ENCODE measurements at places on chromosomes 13 and 19.

- peak; percentile 57 for DNase-seq
These were observed 682 bp downstream of the PIK3R2 start for GRCh38 chr19:18153556-18154134.

DNA sequence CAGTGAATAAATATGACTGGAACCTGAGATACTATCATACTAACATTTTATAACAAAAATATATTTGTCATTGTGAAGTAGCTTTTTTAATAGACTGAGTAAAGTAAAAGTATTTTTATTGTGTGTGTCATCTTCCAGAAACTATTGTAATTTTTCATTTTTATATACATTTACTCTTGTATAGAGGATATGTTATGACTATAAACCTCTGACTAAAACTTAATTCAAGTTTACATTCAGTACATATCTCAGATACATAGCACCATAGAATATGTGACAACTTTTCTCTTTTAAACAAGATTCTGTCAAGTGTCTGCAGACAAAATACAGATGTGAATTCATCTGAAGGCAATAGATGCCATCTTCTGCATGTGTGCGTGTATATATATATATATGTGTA is 704.3 kb downstream of the SLITRK1 start:
- no peak for DNase-seq

GRCh38 chr13:31775148-31775547 is 35.8 kb downstream of the RXFP2 start:
- DNase-seq, result no peak

- peak; percentile 35 for DNase-seq
These were observed 95.2 kb downstream of the LRCH1 start for GRCh38 chr13:46648166-46648607.

- no peak for DNase-seq
These were observed 68.8 kb downstream of the LMO7 start for GRCh38 chr13:75704927-75705288.

All from activated CD4-positive, alpha-beta T cell treated with anti-CD3 and anti-CD28 coated beads for 36 hours (primary cell).